Skin of body (tissue), 3 donors: ENCODE measurements at places on chromosomes 3 and 15.

DNA sequence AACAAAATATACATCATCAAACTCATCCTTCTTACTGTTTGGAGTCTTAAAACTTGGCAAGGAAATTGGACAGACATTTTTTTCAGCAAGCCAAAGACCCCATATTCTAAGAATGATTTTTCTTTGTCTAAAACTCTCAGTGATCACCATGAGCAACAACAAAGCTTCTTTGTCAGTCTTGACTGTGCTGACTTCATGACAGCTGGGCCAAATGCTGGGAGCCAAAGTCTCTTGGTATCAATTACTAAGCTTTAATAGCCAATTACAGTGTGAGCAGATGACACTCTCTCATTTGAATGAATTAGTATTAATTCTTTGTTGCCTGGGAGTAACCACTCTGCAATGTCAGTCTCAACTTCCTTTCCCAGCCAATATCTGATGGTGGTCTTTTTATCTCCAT is 48.1 kb upstream of the GK5 start:
- DNase-seq, result no peak

GRCh38 chr3:100532411-100532810 is 40.0 kb downstream of the TMEM45A start:
- no peak for DNase-seq

DNA sequence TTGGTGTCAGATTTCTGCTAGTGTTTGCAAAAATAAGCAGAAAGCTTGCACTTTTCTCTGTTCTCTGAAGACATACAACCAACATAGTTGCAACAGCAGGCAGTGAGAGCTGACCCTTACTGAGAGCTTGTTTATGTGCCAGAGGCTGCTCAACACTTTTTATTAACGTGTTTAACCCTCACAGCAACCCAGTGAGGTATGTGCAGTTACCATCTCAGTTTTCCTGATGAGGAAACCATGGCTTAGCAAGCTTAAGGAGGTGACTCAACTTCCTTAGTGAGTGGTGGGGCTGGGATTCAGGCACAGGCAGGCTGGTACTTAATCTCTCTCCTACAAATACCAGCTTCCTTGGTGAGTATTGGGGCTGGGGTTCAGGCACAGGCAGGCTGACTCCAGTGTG is 158.1 kb upstream of the CTDSPL start:
- DNase-seq, result no peak

DNA sequence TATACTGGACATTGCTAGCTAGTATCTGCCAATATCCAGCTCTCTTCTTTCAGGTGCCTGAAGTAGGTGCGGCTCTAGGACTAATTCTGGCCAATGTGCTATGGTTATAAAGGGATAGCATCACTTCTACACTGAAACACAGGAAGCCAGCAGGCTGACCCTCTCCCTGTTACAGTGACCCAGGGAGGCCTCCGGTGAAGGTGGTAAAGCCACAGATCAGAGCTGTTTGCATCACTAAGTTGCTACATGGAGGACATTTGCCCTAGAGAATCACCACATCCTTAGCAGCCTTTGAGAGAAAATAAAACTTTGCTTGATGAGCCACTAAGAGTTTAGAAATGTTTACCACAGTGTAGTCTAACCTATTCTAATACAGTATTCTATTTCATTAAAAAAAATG is 161.4 kb downstream of the CHST2 start:
- no peak for DNase-seq

- peak; percentile 69 for DNase-seq
Measured at GRCh38 chr15:78537266-78537905, 2.9 kb upstream of the PSMA4 start.

DNA sequence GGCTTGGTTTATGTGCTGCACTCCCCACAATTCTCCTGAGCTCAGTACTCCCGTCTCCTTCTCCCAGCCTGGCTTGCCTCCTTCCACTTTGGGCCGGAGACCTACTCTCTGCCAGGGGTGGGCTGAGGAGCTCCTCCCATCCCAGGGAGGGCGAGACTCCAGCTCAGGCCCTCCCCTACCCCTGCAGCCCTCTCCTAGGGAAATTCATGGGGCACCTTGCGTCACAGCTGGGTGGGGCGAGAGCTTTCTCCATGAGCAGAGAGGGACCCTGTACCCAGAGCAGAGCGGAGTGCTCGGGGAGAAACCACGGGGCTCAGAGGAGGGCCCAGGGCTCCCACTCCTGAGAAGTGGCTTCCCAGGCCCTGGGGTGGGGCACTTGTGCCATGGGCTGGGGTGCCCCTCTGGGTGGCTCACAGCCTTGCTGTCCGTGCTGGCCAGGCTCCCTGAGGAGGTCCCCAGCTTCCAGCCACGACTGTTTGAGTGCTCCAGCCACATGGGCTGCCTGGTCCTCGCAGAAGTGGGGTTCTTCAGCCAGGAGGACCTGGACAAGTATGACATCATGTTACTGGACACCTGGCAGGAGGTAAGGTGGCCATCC is 13.3 kb downstream of the VILL start:
- DNase-seq, result no peak

DNA sequence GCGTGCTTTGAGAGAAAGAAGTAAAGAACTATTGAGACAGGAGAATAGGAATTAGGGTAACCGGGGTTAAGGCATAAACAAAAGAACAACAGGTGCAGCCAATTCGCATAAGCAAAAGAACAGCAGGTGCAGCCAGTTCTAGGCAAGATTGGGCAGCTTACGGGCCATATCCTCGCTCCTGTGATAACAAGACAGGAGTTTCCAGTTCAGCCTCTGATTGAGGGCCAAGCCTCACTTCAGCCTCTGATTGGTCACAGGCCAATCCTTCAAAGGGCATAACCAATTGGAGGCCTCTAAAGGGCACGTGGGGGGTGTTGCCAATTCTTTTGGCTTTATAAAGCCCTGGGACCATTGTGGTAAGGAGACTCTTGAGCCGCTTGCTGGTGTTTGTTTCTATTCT is 143.5 kb downstream of the GADL1 start:
- no peak for DNase-seq

- no peak for DNase-seq
Measured at GRCh38 chr15:64354688-64355344, 1.2 kb downstream of the CSNK1G1 start.
